Central memory CD8-positive, alpha-beta T cell (primary cell): ENCODE measurements at places on chromosomes 6 and 20.

GRCh38 chr6:151240036-151240685 is 394 bp downstream of the AKAP12 start:
- no peak for DNase-seq

GRCh38 chr6:161374971-161375873 is 101.4 kb upstream of the AGPAT4 start:
- no peak for DNase-seq

GRCh38 chr6:32184084-32184640 is at the start of gene AGER:
AGER (minus strand) TSS chr6:32184253; CDS start chr6:32184222, 31 bp downstream.
- no peak for DNase-seq

DNA sequence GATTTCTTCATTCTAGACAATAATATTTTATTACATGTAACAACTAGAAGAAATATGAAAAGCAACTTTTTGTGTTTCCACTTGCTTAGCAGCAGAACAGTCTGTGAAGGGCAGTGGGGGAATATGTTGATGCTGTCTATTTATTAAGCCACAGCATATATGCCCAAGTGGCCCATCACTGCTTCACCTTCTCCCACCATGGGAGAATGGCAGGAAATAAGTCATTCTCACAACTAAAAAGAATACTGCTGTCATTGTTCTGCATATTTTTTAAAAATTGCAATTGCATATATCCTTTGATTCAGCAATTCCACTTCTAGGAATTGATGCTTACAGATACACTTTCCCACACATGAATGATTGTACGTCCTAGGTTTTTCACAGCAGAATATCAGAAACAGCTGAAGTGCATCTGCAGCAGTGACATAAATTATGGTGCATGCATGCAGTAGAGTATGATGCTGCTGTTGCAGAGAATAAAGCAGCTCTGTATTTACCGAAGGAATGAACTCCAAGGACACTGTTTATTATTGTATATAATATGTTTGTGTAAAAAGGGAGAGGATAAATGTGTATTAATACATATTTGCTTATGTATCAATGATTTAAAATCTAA is 26.8 kb downstream of the KIF3B start:
- DNase-seq = no peak

DNA sequence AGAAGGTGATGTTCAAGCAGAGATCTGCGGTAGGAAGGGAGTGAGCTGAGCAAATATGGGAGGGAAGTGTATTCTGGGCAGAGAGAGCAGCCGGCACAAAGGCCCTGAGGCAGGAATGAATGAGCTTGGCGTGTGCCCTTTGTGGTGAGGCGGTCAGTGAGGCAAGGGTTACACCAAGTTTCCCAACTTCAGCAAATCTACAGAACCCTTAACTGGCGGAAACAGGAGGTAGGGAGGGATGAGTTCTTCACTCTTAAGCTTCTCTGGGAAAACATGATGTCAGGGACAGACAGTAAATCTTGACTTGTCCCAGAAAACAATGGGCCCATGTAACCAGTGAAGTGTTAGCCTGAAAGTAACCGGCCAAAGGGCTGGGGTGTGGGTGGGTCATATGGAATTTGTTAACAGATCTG is 97.1 kb upstream of the PTPN1 start:
- no peak for DNase-seq

DNA sequence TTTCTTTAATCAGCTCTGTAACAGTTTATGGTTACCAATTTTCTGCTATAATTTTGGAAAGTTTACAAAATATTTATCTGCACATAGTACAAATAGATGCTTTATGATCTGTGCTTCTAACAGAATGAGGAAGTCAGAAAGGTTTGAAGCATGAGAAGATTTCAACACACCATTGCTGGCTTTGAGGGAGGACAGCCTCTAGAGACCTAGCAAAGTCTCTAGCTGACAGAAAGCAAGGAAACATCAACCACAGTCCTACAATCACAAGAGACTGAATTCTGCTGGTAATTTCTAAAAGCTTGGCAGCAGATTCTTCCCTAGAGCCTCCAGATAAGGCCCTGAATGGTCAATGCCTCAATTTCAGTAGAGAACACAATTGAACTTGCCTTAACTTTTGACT is 750.8 kb upstream of the SLC35B3 start:
- no peak for DNase-seq

DNA sequence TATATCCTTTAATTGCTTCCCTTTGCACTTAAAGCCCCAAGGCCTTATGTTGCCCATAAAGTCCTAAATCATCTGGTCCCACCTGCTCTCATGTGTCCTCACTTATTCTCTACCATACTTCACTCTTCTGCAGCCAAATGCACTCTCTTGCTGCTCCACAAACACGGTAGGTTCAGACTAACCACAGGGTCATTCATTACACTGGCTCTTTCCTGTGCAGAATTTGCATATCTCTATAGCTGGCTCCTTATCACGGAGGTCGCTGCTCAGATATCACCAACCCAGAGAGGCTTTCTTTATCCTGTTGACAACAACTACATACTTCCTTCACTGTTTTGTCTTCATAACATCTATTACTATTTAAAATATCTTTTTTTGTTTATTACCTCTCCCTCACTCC is 86.8 kb downstream of the MOXD1 start:
- no peak for DNase-seq

- DNase-seq = no peak
These were observed 145.7 kb downstream of the CFAP61 start for GRCh38 chr20:20198011-20198410.
